ENCODE measurements at places on chromosomes 5 and 9.

- no peak for DNase-seq
Observed at GRCh38 chr5:181163487-181164075, 16.2 kb downstream of the OR2V2 start.

DNA sequence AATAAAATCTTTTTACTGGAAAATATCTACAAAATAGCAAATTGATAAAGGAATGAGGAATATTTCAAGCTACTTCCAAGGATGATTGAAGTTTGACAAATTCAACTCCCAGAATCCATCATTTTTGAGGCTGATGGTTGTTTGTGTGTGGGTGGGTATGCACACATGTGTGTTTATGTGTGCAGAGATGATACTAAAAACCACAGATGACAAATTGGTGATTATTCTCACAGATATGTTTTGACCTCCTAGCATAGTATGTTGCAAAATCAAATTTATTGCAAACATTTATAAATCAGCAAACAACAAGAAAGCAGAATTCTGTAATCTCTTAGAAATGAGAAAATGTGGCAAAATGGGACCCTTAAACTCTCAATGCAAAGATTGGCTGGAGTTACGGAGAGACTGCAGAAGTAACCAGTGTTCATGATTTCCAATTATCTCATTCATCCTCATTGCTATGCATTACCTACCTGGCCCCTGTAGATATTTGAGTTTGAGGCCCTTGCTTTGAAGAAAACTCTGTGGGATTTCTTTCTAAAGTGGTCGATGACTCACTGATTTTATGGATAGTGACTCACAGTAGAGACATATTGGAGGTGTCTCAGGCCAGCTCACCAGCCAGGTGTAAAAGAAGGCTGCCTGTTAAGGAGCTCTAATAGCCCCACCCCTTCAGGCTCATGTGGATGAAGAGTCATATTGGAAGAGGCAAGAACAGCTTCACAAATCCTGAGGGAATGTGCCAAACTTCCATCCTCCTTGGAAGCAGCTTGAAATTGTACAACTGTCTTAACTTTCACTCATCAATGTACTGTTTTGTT is 44.6 kb upstream of the TMC1 start:
- DNase-seq, result peak; percentile 79

DNA sequence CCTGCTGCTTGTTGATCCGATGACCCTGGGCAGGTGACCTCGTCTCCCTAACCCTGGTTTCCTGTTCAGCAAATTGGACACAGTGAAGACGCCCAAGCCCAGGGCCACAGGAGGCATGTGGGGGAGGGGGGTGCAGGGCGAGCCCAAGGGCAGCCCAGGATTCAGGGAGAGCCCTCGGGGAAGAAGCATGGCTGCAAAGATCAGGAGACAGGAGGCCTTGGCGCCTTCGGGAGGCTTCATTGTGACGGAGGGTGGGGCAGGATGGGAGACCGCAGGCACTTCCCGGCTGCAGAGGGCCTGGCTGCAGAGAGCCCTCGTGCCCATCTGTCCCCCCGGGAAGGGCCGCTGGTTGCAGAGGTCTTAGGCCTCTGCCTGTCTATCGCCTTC is 6.2 kb downstream of the ASS1 start:
- DNase-seq, result no peak

DNA sequence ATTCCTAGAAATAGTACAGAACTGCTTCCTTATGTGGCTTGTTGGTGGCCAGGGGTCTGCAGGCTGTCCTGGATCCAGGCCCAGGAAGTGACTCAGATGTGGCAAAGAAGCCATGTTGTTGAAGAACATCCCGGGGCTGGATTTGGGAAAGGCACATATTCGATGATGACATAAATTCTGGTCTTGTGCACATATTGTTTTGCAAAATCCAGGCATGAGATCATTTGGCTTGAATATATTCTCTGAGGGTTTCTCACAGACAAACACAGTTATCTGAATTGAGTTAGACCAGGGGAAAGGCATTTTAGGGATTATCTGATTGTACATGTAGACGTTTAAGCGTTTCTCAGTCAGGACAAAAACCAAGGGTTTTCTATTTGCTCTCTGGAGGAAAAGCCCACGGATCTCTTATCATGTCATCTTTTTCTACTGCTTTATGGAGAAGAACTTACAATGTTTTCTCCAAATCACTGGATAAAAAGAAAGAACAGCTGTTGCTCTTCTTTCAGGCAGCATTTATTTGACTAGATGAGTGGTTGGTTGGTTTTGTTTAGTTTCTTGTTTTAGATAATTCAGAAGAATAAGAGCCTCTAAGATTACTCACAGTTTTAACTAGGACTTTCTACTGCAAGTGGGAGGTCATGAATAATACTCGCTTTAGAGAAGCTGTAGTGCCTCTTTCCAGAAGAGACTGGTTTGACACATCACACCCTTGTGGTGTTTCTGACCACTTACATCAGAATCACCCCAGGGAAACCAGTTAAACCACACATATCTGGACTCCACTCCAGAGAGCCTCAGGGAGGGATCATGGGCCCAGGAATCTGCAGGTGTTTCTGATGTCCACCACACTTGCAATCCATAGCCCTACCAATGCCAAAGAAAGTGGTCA is 29.5 kb upstream of the LHFPL2 start:
- peak; percentile 18 for DNase-seq

DNA sequence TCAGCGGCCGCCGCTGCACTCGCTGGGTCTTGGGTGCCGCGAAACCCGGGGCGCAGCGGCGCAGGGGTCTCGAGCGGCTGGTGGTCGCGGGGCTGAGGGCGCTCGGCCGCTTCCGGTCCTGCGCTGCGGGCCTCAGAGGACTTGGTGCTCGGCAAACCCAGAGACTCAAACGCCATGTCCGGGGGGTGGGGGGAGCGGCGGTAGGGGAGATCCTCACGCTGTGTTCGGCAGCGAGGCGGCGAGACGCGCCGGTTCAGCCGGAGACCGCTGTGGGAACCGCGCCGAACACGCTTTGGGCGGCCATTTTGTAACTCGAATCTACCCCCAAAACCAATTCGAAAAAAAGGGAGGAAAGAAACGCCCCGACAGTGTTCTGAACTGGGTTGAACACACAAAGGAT is 317.5 kb upstream of the CDH18 start:
- DNase-seq, result no peak

DNA sequence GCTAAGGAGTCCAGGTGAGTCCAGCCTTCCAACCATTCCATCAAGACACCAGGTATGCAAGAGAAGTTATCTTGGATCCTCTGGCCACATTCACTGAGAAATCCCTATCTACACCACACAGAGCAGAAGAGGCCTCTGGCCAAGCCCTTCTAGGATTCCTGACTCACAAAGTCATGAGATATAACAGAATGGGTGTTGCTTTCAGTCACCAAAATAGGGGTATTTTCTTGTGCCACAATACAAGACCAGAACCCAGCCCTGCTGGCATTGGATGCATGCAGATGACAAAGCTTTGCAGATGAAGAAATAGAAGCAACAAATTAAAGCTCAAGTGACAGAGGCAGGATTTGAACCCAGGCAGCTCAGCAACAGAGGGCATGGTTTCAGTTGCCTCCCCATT is 73.5 kb downstream of the PTPN3 start:
- no peak for DNase-seq

DNA sequence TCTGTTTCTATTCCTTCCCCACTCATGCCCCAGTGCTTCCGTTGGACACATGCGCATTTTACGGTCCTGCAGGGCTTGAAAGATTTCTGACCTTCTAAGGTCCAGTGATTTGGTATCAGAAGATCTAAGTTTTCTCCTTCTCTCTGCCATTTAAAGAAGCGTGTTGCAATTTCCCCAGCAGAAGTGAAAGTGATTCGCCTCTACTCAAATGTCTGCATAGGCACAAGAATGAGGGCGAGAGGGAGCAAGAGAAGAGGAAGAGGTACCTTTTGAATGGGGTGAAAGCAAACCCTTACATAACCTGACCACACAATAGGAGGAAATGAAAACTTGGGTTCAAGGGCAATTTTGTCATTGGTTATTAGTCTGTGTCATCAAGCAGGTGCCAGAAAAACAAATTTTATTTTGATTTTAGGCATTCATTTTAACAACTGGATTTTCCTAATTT is 31.7 kb upstream of the NR3C1 start:
- no peak for DNase-seq

DNA sequence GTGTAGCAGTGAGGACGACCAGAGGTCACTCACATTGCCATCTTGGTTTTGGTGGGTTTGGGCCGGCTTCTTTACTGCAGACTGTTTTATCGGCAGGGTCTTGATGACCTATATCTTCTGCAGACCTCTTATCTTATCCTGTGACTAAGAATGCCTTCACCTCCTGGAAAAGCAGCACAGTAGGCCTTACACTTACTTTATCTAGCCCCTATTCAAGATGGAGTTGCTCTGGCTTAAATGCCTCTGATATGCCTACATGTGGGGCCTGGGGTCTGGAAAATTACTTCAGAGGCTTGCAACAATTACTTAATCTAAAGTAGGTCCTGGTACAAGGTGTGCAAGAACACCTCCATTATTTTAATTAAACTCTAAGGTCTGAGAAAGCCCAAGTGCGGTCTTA is 86.9 kb upstream of the IL12B start:
- DNase-seq, result no peak

DNA sequence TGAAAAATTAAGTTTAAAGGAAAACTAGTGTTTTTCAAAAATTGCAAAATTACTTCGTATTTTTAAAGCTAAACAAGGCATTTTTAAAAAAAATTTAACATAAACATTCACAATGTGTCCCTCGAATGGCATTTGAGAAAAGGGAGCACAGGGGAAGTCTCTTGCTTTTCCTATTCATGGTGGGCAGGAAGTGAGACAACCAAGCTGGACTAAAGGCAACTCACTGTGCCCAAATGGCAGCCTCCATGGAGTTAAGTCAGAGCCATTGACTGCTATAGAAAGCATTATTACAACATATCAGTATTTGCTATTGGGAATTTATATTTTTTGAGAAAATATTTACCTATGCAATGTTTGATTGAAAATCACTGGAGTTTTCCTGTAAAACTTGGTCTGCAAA is 8.3 kb downstream of the HNRNPH1 start:
- no peak for DNase-seq

DNA sequence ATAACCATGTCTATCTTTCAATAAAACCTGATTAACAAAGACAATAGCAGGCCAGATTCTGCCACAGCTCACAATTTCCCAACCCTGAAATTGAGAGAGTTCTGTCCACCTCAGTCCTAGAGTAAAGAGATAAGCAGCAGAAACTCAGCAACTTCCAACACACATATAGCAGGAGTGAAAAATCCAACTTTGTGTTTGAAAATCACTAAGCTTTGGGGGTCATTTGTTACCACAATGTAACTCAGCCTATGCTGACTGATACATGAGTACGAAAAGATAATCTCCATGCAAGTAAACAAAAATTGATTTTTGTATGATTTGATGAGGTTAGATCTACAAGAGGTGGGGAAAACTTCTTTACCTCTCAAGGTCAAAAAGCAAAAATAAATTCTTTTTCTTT is 231.0 kb upstream of the DAPK1 start:
- DNase-seq, result no peak

DNA sequence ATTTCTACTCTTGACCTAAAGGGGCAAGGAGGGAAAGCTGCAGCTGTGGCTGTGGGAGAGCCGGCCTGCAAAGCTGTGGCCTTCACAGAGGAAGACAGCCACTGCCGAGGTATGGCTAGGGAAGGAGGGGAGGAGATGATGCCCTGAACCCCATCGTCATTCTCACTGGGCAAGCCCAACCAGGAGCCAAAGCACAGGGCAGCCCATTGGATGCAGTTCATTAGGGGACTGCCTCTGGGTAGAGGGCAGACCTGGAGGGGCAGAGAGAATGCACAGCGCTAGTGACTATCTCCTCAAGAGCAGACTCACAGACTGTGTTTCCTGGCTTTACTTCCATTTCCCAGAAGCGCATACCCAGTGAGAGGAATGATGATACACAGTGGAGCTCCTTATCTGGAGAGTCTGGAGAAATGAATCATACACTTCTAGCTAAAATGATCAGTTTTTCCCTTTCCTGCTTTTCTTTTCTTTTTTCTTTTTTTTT is 47.2 kb upstream of the TTC23L start:
- no peak for DNase-seq

DNA sequence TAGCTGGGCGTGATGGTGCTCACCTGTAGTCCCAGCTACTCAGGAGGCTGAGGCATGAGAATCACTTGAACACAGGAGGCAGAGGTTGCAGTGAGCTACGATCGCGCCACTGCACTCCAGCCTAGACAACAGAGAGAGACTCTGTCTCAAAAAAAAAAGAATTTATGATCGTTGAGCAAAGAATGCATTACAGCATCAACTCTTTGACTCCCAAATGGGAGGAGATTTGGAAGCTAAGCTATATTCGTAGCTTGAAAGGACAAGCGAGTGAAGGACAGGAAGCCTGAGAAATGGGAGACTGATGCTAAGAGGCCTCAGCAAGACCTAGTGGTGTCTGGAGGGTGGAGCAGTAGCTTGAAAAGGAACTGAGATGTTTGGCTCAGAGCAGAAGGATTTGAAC is 10.3 kb upstream of the CCIN start:
- DNase-seq, result no peak

GRCh38 chr5:74476046-74476818 is 164.3 kb downstream of the ENC1 start:
- DNase-seq, result no peak

GRCh38 chr9:35649431-35650340 is 1.0 kb downstream of the SIT1 start:
- no peak for DNase-seq

GRCh38 chr5:52262844-52263243 is 524.9 kb upstream of the ITGA1 start:
- DNase-seq, result no peak

DNA sequence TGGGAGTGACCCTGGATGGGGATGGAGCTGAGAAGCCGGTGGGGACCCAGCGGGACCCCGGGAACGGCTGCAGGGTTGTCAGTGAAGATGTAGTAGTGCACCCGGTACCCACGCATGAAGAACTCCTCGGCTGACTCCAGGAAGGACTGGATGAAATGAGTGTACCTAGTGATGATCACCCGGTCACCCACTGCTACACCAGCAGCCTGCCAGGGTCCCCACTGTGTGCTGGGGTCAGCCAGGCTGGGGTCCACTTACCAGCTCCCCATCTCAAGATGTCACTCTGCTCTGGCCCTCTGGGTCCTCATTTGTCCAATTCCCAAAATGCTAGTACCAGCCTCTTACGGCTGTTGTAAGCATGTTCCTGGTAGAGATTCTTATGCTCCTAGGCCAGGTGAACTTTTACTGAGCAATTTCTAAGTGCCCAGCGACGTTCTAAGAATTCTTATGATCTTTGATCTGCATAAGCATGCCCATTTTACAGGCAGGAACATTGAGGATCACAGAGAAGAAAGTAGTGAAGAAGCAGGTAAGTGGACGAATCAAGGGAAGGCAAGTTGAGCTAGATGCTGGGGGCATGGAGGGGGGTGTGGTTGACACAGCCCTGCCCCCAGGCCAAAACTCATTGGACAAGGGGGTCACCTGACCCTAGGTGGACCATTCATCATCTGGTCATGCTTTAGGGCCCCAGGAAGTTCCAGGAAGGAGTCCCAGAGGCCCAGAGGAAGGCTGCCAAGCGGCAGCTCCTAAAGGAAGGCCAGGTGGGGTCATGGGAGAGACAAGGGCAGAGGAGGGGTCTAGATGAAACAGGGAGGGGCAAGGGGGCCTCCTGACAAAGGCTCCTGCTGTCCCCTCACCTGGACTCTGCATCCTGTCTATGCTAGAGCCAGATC is 9.4 kb downstream of the GBGT1 start:
- DNase-seq, result no peak

- no peak for DNase-seq
Observed at GRCh38 chr5:34015120-34015822, 7.4 kb upstream of the AMACR start.

All from Panc1 (cell line).